ENCODE measurements at places on chromosomes 1 and 21. TPM values are rescaled to one million over a fixed set of nuclear protein-coding genes. Genes with fewer than 3 reads are reported as not detected.

DNA sequence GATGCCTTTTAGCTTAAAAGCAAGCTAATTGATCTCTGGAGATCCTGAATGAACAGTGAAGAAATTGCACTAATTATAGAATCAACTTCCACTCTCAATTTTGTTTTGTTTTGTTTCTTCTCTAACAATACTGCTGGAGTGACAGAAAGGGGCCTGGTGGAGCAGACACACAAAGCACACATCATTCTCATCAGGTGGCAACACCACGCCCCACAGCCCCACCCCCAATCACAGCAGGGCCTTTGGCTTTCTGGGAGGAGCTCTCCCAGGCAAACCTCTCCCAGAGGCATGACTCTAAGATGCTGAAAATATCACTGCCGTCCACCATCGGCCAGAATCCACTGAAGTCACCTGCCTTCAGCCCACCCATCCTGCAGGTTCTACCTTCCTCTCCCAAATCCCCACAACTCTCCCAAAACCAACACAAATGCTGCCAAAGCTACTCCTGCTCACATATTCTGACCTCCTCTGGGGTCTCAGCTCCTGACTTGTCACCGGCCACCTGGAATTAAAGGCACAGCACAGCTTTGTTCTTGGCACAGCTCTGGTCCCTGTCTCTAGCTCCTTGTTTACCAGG, 120.7 kb downstream of the GRIK3 start:
- DNase-seq, result peak; percentile 42

GRCh38 chr1:160007577-160008200, 24.1 kb downstream of the PIGM start:
- DNase-seq, result no peak

- no peak for DNase-seq
Measured at GRCh38 chr1:180522213-180522515, 19.8 kb upstream of the ACBD6 start.

GRCh38 chr1:109543988-109544735, 4.3 kb upstream of the GNAI3 start:
- DNase-seq, result no peak

DNA sequence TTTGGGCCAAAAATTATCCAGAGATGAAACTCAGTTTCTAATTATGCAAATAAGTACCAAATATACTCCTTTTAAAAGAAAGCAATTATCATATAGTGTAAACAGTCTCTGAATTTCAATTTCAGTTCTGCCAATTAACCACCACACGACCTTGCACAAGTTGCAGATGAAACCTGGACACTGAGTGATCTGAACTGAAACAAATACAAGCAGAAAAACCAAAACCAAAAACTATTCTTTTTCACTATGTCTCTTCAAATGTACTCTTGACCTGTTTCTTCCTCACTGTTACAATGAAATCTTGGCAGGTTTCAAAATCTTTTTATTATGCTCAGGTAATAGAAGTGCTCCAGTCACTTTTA, 79.2 kb downstream of the TYW3 start:
- DNase-seq, result no peak

DNA sequence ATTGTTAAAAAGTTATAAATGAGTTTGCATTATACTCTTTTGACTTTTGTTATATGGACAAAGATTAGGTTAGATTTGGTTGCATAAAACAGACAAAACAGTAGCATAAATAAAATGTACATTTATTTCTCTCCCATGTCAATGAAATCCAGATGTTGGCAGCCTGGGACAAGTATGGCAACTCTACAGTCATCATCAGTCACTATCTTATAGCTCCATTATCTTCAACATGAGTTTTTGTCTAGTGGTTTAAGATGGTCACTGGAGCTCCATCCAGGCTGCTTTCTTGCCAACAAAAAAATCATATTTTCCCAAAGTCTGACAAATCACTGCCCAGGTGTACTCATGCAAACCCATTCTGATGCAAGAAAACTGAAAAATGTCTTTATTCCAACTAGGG, 83.8 kb downstream of the CD58 start:
- DNase-seq, result no peak

GRCh38 chr1:111848852-111849545, 93.3 kb downstream of the DDX20 start:
- DNase-seq, result no peak

GRCh38 chr1:226863446-226863845, 7.0 kb upstream of the PSEN2 start:
- DNase-seq, result no peak

- DNase-seq, result no peak
Measured at GRCh38 chr1:34887593-34887992, 28.0 kb upstream of the SMIM12 start.

GRCh38 chr1:147204080-147204479, 21.1 kb downstream of the FMO5 start:
- DNase-seq, result no peak

- DNase-seq, result no peak
Measured at GRCh38 chr21:39796466-39796865, 51.5 kb downstream of the IGSF5 start.

GRCh38 chr1:33094971-33095604, 14.1 kb downstream of the AZIN2 start:
- DNase-seq, result peak; percentile 82

DNA sequence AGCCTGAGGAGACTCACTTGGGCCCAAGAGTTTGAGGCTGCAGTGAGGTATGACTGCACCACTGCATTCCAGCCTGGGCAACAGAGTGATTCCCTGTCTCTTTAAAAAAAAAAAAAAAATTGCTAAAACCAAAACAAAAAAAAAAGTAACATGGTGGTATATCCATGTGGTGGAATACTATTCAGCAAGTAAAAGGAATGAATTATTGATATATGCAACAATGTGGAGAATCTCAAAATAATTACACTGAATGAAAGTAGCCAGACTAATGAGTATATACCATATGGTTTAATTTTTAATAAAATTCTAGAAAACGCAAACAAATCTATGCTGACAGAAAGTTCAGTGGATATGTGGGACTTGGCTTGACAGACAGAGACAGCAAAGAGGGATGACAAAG, 80.3 kb upstream of the DMRTA2 start:
- DNase-seq, result no peak

DNA sequence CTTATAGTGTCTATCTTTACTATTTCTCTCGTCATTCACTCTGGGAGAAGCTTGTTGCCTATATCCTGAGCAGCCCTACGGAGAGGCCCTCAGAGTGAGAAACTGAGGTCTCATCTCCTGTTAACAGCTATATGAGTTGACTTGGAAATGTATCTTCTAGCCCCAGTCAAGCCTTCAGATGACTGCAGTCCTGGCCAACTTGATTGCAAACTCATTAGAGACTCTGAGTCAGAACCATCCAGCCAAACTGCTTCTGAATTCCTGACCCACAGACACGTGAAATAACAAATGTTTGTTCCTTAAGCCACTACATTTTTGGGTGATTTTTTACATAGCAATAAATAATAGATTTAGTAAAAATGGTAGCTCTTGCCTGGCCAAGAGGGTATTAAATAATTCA, 3.9 kb upstream of the ZBED6 start:
- no peak for DNase-seq

- no peak for DNase-seq
Measured at GRCh38 chr1:99327357-99327756, 63.1 kb downstream of the PLPPR4 start.

DNA sequence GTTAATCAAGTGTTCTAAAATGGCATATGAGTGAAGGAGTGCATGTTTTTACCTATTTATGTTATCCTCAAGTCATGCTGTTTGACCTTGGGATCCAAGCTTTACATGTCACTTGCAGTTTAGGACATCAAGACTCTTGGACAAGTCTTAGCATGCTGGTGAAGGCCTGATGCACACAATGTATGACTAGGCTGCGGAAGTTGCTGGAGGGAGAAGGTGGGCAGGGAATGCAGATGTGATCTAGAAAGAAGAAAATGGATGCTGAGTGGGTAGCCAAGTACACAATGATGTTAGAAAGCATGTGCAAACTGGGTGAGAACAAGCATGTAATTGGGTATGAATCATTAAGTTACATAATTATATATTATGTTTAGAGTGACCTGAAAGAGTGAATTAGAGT, 301.8 kb downstream of the BRINP2 start:
- no peak for DNase-seq

DNA sequence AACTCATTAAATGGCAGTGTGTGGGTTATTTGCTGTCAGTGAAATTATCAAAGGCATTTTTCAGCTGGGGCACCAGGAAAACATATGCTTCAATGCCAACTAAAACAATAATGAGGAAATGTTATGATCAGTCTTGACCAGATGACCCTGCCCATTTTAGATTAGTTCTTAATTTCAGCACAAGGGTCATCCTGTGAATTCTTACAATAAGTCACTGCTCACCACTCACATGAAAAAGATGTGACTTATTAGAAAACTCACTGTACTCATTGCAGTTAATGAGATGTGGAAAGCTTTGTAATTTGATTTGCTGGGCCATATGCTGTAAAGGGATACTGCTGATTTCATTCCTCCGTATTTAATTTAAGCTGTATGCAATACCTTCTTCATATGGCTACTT, 178.5 kb upstream of the LMO4 start:
- DNase-seq, result no peak

GRCh38 chr1:63892632-63893395, 119.0 kb downstream of the ROR1 start:
- DNase-seq, result no peak

GRCh38 chr1:46749404-46749803, 30.5 kb upstream of the EFCAB14 start:
- DNase-seq, result no peak

- DNase-seq, result no peak
Measured at GRCh38 chr1:65108025-65108642, 39.9 kb upstream of the AK4 start.

GRCh38 chr1:99171184-99171813, 93.0 kb upstream of the PLPPR4 start:
- DNase-seq, result no peak

DNA sequence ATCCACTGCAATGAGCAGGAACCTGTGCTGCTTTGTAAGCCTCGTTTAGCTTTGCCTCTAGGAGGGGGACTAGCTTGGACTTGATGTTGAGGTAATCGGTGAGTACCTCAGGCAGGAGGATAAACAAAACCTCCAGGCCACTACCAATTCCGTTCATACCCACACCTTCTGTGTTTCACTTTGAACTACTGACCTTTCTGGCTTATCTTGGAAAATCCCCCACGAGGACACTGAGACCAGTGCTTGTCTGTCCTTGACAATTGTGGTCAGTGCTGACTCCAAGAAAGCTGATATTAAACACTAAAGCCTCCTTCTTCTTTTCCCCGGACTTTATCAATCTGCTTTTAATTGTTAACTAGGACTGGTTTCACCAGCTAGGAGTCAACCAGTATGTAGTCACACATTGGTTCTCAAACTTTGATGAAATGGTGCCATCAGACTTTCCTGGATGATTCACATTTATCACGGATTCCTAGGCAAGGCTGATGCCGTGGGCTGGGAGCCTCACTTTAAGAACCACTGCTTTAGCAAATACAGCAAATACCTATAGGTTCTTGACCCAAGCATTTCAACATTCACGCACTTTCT, 52.7 kb downstream of the TGFB2 start:
- no peak for DNase-seq

DNA sequence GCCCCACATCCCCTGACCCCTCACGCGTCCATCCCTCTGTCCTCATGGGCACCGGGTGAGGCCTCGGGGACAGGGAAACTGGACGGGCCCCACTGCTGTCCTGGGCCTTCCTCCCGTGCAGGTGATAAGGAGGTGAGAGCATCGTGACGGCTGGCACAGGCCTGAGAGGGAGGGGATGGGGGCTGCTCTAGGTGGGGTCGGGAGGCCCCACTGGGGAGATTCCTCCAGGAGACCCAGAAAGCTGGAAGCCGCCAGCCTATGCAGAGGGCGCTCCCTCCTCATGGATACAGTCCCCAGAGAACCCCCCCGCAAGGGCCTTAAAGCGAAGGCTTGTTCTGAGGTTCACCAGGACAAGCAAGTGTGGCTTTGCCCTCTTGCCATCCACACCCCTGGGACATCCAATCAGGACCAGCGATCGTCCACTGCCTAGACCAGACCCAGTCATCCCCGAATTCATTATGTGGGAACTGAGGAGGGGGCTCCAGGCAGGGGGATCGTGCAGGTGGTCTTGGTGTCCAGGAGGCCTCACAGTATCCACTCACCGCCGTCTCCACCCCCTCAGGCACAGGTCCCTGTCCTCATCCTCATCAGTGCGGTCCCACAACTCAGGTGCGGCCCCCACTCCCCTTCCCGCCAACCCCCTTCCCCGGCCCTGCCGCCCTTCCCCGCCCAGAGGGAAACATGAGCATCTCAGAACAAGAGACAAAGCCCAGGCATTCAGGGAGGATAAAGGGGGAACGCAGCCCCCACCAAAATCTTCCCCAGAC, 45.3 kb upstream of the COL18A1 start:
- DNase-seq, result no peak

GRCh38 chr1:207109004-207109403, 5.0 kb downstream of the C4BPA start:
- no peak for DNase-seq

- no peak for DNase-seq
Measured at GRCh38 chr1:193555662-193556441, 369.4 kb upstream of the B3GALT2 start.

GRCh38 chr1:89310976-89311375, 38.3 kb upstream of the GBP5 start:
- no peak for DNase-seq

DNA sequence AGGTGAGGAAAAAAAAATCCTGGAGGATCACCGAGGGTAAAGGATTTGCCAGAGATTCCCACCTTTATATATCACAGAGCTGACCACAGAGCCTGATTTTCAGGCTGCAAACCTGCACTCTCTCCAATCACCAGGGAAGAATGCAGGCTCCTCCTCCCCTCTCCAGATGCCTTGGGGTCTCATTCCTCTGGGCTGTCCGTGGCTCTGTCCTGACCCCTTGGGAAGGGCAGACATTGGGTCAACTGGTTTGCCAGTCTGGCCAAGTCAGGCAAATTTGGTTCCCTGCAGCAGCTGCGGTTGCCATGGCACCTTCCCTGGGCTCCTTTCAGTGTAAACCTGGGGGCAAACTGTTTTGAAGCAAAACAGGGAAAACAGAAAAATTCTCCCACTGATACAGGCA, 11.6 kb upstream of the OPRD1 start:
- no peak for DNase-seq

GRCh38 chr1:183278739-183279591, 92.9 kb downstream of the LAMC2 start:
- no peak for DNase-seq

DNA sequence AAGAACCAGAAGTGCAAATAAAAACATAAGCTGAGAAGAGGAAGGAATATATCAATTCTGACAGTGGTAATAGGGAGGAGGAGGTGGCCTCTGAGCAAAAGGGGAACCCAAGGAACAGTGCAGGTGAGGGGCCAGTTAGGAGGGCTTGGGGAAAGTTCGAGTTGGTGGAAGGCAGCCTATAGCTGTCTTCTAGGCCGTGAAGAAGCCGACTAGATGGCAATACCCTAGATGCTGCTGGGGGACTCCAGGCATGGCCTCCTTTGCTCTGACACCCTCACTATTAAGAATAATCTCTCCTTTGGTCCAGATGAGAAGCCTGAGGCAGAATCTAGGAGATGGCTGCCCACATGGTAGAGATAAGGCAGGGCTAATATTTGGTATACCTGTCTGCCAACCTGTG, 351.1 kb upstream of the PLXNA2 start:
- DNase-seq, result no peak

The RNU1-2 gene
- total RNA-seq, result 1,197 TPM

The RGS13 gene
- total RNA-seq, result not detected

The NPHS2 gene
- total RNA-seq, result not detected

The PGLYRP4 gene
- total RNA-seq, result not detected

The DTL gene
- 52.3 TPM for total RNA-seq

The ZBTB40 gene
- 12.0 TPM for total RNA-seq

The CCNL2 gene
- total RNA-seq, result 117 TPM

The LIN28A gene
- 1,150 TPM for total RNA-seq

The RPTN gene
- not detected for total RNA-seq

The CLCA2 gene
- total RNA-seq, result 0.07 TPM

The TCHH gene
- total RNA-seq, result 0.02 TPM

The LHX8 gene
- total RNA-seq, result 0.25 TPM

The NUAK2 gene
- 8.7 TPM for total RNA-seq

The PRKAA2 gene
- 8.1 TPM for total RNA-seq

Measured in WTC11 (cell line).